ENCODE measurements at places on chromosomes 5 and 9.

DNA sequence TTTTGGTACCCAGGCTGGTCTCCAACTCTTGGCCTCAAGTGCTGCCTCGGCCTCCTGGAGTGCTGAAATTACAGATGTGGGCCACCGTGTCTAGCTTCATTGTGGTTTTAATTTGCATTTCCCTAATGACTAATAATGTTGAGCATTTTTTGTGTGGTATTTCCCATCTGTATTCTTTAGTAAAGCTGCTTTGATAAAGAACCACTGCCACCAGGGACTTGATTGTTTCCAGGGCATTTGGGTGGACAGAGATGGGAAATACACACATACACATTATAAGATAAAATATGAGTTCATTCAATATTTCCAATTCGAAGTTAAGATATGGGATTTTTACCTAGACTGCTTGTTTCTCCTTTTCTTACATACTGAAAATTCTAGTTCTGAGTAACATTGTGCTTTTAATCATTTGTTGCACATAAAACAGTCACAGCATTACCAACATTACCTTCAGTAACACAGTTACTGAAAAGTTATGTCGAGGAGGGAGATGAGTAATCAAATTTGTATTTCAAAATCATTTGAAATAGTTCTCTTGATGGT is 28.9 kb downstream of the HABP4 start:
- no peak for DNase-seq

- no peak for DNase-seq
These were observed 31.4 kb upstream of the ERAP1 start for GRCh38 chr5:96839071-96839592.

- DNase-seq, result no peak
These were observed 4.1 kb downstream of the IL4 start for GRCh38 chr5:132677682-132678400.

- no peak for DNase-seq
These were observed 214.1 kb upstream of the ANKH start for GRCh38 chr5:15085671-15086070.

DNA sequence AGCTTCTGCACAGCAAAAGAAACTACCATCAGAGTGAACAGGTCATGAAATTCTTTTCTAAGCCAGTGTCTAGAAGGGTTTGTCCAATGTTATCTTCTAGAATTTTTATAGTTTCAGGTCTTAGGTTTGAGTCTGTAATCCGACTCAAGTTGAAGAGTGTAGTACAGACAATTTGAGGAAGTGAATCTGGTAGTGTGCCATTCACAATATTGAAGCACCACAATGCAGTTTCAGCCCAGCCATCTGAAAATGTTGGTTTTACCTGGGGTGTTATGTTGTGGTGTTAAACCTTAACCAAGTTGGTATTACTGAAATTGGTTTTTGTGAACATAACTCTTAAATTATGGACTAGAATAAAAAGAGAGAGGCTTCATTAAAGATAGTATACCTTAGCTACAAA is 77.2 kb downstream of the ADAMTS16 start:
- no peak for DNase-seq

DNA sequence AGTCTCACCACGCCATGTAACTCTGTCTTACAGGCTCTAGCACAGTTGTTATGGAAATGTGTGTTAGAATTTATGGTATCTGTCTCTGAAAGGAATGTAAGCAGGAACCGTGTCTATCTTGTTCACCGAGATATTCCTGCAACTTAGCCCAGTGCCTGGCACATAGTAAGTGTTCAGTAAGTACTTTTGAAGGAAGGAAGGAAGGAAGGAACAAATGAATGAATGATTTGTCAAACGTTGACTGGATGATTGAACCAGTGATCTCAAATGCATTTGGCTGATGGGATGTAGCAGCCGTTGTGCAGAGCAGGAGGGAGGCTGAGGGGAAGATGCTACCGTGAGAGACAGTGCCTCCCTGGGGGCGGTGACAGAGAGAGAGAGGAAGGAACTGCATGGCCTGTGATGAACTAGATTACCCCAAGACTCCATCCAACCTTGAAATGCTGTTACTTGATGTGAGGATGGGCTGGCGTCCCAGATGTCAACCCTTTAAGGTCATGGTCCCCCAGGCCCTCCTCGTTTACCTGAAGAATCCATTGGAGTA is 47.5 kb upstream of the PPARGC1B start:
- no peak for DNase-seq

- no peak for DNase-seq
These were observed 10.9 kb downstream of the CXXC5 start for GRCh38 chr5:139658928-139659667.

DNA sequence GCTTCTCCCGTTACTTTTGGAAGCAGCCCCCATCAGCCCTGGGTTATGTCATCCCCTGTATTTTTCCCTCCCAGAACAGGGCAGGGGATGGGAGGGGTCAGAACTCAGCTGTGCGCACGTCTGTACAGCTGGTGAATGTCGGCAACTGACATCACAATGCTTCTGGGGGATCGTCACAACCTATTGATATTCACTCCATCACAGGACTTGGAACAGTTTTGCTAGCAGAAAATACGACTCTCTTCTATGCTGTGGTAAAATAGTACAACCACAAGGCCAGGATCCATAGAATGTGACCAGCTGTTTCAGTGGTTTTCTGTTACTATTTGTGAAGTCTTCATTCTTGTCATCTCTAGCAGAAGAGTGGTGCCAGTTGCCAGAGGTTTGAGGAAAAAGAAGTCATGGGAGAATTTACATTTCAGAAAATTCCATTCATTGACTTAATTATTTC is 77.1 kb upstream of the KLF4 start:
- no peak for DNase-seq

- peak; percentile 35 for DNase-seq
These were observed 68.7 kb downstream of the SEMA4D start for GRCh38 chr9:89428901-89429890.

GRCh38 chr5:112174959-112175594 is 244.0 kb downstream of the EPB41L4A start:
- DNase-seq, result peak; percentile 40

DNA sequence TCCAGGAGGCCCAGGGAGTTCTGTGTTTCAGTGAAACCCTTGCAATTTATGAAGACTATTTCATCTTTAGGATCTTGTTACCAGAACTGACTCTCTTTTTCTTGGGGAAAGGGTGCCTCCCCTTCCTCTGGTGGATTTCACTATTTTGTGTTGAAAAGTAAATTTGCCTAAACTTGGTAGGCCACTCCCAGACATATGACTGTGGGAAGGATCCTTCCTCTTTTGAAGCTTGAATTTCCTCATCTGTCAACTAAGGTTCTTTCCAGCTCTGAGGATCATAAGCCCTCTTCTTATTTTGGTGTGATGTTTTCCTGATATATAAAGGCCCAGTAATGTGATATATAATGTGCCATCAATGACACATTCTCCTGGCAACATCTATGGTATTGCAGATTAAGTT is 59.1 kb upstream of the ZFAND5 start:
- DNase-seq, result no peak

DNA sequence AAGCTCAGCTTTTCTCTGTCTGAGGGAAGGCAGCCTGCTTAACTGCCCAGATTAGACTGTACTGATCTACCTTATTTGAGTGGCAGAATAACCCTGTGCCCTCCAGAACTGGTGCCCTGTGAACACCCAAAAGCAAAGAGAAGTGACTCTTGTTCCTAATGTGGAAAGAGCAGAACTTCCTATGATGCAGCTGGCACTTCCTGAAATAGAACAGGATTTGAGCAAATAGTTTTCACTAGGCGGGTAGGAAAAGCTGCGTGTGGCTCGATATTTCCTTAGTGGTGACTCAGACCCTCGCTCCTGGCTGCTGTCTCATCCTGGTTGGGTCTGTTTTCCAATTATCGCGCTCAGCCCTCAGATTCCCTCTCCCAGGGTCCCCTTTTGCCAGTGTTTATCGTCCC is 89.9 kb downstream of the SH3TC2 start:
- DNase-seq, result no peak

DNA sequence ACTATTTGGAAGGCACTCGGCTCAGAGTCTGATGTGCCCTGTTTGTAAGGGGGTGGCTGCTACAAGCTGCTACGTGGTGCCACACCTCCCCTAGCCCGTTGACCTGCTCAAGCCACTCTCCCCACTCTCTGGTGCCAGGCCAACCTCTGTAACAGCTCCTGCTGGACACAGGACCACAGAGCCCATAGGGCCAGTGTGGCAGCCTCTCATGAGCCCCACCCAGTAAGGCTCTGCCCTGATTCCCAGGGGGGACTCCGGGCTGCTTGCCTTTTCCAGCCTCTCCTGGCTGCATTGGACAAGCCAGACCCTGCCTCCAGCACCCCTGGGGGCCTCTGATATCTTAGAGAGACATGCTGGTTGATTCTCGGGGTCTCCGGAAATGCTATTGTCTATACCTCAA is 53.3 kb upstream of the ANGPTL2 start:
- no peak for DNase-seq

DNA sequence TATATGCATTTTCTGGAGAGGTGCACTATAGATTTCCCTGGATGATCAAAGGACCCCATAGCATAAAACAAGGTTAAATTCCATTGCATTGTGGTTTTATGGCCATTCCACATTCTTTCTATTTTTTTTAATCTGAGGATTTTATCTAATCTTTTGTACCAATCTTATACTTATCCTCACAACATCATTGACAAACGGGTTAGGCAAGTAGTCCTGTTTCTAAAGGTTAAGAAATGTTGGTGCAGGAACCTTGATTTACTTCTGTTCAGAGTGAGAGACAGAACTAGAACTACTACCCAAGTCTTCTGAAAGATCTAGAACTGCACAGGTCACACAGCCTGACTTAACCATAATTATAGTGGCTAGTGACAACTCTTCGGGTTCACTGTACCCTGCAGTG is 5.7 kb upstream of the DAB2 start:
- DNase-seq, result no peak

DNA sequence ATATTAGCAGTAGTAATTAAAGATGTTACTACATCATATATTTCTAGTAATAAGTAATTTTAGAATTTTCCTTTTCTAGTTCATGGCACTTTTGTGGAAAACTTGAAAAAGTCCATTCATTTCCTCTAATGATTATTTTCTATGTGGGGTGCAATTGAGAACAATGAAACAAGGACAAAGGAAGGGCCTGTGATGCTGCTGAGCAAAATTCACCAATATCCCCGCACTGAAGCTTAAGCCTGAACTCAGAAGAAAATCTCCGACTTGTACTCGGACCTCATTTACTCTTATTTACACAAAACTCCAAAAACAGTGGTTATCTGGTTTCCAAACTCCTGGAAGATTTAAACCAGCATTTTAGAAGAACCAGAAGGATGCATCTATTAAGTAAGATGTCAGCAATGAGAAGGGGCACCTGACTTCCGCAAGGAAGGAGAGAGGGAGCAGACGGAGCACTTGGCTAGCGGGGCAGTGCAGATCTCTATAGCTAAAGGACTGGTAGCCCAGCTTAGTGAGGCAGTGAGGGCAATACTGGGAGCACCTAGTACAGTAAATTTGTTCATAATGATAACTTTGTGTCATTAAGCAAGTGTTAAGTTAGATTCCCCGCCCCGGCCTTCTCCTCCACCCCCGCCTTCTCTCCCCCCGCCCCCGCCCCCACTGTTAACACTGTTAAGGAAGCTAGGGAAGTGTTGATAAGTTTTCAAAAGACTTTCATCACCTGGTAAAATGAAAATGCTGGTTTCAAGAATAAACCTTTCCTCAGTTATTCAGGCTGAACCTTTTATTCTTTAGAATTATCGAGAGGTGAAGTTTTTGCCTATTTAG is 123.3 kb downstream of the ZSWIM6 start:
- DNase-seq, result no peak

DNA sequence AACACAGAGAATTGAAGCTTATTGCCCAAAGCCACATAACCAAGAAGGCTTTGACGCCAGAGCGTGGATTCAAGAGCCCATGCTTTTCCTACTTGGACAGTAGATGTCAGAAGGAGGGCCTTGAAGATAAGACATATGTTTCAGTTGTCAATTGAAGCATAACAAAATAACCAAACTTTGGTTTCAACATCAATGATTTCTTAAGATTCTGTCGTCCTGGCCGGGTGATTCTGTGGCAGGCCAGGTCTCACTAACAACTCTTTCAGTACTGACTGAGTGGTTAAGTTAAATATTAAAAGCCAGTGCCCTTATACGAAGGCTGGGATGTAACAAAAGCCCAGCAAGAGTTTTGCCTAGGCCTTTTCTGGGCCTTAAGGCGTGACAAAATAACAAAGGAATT is 94.0 kb downstream of the RCL1 start:
- DNase-seq, result no peak

- DNase-seq, result no peak
These were observed 39.4 kb upstream of the STARD4 start for GRCh38 chr5:111551569-111552275.

DNA sequence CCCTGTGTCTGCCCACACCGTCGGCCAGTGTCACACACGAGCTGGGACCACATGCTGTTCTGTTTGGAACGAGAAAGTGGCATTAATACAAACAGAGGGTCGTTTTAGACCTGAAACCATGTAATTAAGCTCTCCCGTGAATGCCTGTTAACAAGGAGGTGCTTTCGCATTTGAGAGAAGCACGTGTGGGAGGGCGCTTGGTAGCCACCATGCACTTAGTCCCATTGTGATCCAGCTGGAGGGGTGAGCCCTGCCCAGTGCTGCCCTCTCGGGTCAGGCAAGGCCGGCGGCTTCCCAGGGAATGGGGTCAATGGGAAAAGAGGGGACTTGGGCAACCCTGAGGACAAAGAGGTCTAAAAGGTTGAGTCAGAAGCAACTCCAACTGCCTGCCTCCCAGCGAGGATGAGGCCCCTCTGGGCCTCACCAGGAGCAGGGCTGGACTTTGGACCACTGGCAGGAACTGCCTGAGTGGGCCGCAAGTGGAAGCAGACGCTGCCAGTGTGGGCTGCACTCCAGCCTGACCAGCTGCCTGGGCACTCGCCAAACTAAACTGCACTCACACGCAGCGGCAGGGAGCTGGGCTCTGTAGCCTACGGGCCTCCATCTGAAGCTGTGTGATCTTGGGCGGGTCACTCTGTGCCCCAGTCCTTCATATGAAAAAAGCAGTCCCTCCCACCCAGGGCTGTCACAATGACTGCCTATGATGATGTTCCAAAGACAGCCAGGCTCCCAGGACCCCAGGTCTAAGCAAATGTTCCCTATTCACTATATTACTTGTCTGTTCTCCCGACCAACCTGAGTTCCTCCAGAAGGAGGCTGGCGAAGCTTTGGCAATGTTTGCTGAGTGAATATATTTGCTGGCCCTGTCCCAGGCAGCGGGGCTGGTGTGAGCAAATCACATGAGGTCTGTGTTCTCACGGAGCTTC is 195.7 kb downstream of the CDK5RAP2 start:
- no peak for DNase-seq

DNA sequence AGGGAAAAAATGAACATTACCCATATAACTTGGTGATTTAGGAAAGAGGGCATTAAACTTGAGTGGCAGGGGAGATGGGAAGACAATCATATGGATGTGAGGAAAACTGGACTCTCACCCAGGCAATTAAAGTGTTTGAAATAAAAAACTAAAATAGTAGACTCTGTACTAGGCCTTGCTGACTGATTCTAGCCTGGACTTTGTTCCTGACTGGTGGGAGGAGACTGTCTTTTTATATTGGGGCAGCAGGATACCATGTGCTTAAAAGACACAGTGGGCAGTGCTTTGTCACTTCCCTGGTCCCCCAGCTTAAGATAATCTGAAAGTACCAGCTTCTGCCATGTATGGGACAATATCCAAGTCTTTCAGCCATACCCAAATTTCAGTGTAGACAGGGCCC is 107.0 kb downstream of the ACTL7B start:
- DNase-seq, result no peak
